Erythroblast (primary cell): ENCODE measurements at places on chromosomes 2 and 18.

- DNase-seq, result no peak
These were observed 48.2 kb upstream of the HS6ST1 start for GRCh38 chr2:128366713-128367511.

DNA sequence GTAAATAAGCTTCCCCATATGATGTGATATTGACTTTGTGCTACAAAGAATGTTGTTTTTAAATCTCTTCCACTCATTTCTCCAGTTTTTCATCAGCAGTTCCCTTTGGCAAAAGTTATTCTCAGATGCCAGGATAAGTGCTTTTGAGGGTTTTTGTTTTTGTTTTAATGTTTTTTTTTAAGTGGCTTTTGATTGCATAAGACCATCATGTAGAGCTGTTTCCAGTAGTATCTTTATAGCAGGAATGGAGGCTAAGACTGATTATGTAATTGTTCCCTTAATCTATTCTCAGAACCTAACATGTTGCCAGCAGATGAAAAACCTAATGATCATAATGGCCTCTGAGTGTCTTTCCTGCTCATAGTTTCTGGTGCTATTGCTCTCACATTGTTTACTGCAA lies 77.9 kb downstream of the CABLES1 start:
- DNase-seq, result no peak

DNA sequence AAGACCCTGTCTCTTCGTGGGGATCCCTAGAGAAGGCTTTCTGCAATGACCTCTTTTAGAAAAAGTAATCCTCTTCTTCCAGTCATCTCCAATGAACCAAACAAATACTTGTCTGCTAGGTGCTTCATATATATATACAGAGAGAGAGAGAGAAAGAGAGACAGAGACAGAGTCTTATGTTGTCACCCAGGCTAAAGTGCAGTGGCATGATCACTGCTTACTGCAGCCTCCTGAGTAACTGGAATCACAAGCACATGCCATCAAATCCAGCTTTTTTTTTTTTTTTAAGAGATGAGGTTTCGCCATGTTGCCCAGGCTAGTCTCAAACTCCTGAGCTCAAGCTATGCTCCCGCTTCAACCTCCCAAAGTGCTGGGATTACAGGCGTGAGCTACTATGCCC lies 18.6 kb upstream of the PKDCC start:
- no peak for DNase-seq

GRCh38 chr2:42464631-42465030 lies 29.2 kb downstream of the KCNG3 start:
- DNase-seq, result peak; percentile 53

- no peak for DNase-seq
These were observed 176.2 kb upstream of the HDAC4 start for GRCh38 chr2:239576784-239577685.

DNA sequence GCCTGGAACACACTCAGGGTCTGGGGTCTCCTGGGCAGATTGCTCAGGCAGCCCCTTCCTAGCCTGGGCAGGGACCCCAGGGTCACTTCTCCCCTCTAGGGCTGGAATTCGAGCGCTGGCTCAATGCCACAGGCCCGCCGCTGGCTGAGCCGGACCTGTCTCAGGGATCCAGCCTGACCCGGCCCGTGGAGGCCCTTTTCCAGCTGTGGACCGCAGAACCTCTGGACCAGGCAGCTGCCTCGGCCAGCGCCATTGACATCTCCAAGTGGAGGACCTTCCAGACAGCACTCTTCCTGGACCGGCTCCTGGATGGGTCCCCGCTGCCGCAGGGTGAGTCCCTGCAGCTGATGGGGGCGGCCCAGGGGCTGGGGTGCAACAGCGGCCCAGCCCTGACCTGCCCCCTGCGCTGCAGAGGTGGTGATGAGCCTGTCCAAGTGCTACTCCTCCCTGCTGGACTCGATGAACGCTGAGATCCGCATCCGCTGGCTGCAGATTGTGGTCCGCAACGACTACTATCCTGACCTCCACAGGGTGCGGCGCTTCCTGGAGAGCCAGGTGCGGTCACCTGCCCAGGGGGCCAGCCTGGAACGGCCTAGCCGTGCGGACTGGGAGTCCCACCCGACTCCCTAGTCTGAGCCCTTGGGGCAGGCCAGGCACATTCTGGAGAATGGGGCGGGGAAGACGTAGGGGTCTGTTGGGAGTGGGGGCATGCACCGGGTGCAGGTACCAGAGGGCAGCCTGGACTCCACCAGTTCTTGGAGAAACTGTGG lies 8.3 kb downstream of the RNPEPL1 start:
- no peak for DNase-seq

GRCh38 chr2:157875641-157876065 lies 477 bp downstream of the ACVR1 start:
- peak; percentile 64 for DNase-seq

DNA sequence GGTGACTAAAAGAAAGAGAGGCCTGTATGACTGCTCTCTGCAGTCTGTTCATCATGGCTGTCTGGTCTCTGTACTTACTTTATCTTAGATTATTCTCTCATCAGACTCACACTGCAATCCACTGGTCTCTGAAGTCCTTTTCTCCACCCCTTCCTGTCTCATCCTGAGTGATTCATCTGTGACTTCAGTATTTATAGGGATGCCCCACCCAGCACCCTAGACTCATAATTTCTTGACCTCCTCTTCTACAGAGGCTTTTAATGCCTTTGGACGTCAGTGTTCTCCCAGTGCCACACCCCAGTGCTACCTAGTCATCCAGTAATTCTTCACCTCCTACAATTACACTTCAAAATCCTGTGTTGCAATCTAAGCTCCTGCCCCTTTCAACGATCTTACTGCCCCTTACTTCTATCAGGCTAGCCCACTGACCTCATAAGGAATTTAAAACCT lies 14.9 kb upstream of the ITPRID2 start:
- DNase-seq, result peak; percentile 13

GRCh38 chr2:79729532-79729931 lies 216.7 kb downstream of the CTNNA2 start:
- no peak for DNase-seq

DNA sequence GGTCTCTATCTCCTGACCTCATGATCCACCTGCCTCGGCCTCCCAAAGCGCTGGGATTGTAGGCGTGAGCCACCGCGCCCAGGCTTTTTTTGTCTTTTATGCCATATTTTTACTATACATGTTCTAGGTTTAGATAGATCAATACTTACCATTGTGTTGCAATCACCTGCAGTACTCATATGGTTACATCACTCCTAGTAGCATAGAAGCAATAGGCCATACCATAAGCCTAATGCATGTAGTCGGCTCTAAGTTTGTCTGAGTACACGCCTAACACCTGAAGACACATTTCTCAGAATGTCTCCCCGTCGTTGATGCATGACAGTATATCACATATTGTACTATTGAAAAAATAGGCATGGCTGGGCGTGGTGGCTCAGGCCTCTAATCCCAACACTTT lies 27.1 kb upstream of the TGIF1 start:
- no peak for DNase-seq

DNA sequence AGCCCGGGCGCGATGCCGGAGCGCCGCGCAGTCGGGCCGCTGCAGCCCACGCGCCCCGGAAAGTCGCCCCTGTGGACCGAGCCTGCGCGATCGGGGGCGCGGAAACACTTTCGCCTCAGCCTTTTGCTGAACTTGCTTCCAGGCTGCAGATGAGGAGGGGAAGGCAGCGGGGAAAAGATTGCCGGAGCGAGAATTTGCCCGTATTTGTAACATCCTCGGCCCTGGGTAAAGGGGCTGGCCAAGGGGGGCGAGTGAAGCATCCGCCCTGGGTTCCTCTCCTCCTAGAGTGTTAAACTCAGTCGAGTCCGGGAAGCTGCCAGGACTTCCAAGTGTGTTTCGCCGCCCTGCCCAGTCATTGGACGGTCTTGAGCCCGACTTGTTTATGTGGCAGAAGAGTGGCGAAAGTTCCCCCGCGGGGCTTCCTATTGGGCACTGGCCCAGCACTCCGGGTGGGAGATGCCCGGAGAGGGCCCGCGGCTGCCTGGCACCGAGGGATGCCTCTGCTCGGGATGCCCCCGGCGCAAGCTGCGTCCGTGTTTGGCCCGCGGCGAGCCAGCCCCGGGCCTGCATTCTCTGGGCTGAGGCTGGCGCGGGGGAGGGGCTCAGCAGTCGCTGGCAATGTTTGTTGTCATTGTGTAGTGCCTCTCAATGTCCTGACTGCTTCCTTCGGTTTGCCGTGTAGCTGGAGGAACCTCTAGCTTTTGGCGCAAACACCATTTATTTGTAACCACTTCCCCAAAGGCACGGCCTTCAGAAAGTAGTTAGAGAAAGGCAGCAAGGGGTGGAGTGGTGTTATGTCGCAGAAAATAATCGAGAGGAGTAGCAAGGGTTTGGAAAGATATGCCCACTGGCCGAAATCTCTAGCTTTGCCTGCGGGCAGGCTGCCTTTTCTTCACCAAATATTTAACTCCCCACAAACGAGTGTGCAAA lies 1.1 kb downstream of the CYBRD1 start:
- DNase-seq, result peak; percentile 80

DNA sequence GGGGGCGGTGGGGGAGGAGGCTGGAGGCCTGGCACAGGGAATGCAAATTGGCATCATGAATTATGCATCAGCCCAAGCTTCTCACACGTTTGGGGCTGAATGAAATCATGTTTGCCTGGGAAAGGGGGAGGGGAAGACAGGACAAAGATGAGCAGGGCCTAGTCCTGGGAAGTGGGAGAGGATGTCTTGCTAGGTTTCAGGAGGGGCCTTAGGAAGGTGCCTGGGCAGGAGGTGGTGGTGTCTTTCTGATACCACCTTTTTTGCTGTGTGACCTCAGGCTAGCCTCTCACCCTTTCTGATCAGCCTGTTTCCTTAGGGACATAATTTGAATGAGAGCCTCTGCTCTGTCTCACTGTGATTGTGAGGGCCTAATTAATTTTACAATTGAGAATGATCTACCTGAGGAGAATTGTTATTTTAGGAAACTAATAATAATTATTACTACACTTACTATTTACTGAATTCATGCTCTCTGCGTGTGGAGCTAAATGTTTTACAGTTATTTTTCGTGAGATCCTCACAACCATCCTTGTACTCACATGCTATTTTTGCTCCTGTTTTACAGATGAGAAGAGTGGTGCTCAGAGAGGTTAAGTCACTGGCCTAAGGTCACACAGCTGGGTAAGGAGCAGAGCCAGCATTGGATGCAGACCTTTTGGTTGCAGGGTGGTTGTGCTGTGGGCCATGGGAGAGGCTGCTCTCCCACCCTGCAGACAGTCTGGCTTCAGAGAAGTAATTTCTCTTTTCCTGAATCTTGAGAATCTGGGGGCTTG lies 39.6 kb downstream of the INHBB start:
- no peak for DNase-seq

- DNase-seq, result no peak
These were observed 95.4 kb upstream of the ZNF532 start for GRCh38 chr18:58769321-58769720.

DNA sequence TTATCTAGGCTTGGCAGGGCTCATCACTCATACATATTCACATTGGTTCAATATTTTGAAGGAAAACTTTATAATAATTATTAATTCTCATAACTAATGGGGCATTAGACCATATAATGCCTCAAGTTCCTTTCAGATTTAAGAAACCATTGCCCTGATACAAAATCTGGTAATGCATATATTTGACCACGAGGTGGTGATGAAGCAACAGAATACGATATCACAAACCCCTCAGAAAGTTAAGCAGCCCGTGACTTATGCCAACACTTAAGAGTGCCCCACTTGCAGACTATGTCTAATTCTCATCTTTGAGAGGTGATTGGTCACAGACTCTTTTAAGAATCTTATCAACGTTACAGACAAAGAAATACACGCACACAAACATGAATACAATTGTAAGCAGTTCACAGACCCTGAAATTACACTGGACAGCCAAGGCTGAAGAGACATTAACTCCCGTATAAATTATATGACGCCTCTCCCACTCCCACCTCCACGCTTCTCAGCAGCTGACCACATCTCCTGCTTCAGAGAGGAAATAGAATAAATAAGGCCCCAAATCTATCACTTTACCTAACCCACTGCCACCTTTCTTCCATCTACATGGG lies 20.7 kb upstream of the DNAH6 start:
- peak; percentile 42 for DNase-seq

- DNase-seq, result no peak
These were observed 91.9 kb upstream of the CELF4 start for GRCh38 chr18:37657493-37657892.

- no peak for DNase-seq
These were observed 151.8 kb upstream of the STK17B start for GRCh38 chr2:196322973-196323810.

- no peak for DNase-seq
These were observed 131.5 kb downstream of the SMAD7 start for GRCh38 chr18:48819276-48819675.

DNA sequence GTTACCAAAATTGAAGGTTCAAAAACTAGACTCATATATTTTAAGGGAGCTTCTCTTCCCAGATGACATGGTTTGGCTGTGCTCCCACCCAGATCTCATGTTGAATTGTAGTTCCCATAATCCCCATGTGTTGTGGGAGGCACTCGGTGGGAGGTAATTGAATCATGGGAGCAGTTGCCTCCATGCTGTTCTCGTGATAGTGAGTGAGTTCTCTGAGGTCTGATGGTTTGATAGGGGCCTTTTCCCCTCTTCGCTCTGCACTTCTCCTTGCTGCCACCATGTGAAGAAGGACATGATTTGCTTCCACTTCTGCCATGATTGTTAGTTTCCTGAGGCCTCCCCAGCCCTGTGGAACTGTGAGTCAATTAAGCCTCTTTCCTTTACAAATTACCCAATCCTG lies 140.1 kb downstream of the MAIP1 start:
- no peak for DNase-seq

- DNase-seq, result no peak
These were observed 507.1 kb downstream of the TMEM182 start for GRCh38 chr2:103268841-103269498.
